Smooth muscle cell of the brain vasculature (primary cell): ENCODE measurements at places on chromosomes 4 and X.

DNA sequence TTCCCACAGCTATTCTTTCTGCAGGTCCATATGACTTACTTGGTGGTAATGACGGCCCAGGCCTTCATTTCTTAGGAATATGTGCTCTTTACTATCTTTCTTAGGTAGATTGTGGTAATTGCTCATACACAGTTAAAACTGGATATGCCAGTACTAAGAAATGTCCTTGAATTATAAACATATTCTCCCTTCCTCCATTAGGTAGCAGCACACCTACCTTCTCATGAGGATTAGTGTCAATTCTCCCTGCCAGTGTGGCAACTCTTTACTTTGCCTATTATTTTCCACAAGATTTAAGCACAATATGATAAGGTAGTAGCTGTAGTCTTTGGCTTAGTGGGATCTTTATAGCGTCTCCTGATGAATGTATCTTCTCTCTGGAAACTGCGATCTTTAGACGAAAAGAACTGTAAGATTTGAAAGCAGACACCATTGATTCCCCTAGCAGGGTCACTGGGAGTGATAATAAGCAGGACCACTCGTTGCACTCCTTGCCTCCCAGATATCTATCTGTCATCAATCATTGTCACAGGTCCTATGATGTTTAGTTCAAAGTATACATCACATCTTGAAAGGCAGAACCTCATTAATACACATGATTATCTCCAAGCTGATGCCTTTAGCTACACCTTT, 1240.7 kb downstream of the C4orf33 start:
- peak; percentile 3 for DNase-seq

DNA sequence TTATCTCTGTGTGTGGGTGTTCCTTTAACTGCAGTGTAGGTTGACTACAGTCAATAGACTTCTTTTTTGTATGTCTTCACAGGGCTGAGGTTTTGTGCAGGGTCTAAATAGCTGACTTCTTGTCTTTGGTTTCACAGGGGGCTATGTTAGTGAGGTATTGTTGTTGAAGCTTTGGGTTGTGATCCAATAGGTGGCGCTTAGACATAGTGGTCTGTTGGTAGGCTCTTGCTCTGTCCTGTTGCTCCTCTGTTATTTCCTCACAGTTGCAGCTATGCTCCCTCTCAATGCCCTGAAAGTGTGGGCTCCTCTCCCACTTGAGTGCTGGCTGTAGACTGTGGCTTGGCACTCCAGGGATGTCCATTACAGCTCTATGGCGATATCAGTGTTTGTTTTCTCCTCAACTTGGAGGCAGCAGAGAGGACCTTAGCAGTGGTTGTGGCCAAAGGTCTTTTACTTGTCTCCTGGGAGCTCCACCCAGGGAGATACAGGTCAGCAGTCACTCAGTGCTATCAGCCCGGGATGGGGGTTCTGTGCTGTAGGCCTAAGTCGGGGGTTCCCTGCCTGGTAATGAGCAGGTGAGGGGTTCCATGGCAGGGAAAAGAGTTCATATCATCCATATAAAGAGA, 14.0 kb downstream of the POF1B start:
- DNase-seq: no peak

DNA sequence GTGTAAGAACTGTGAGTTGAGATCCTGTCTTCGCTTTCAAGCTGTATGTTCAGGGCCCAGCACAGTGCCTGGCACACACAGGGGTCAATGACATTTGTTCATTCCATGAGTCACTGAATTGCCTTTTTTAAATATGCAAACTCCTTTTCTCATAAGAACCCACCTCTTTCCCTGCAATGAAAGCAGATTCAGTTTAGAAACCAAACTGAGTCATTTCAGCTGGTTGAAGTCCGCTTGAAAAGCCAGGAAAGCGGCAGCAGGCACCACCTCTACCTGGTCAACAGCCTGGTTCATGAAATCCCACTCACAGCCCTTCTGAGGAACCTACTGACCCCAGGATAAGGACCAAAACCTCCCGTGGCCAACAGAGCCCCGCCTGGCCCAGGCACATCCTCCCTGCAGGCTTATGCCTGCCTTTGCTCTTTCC, 4.5 kb upstream of the C1QTNF7 start:
- no peak for DNase-seq

- DNase-seq: no peak
These were observed at the start of gene GUCY1A1 for GRCh38 chr4:155666344-155667221. Gene GUCY1A1, plus strand, starts transcription at chr4:155666848. Its CDS starts 30,020 bp downstream, at chr4:155696868.

- no peak for DNase-seq
These were observed 17.9 kb downstream of the STK26 start for GRCh38 chrX:132041015-132041414.

- no peak for DNase-seq
These were observed 375 bp downstream of the FGFR3 start for GRCh38 chr4:1793496-1793840.

DNA sequence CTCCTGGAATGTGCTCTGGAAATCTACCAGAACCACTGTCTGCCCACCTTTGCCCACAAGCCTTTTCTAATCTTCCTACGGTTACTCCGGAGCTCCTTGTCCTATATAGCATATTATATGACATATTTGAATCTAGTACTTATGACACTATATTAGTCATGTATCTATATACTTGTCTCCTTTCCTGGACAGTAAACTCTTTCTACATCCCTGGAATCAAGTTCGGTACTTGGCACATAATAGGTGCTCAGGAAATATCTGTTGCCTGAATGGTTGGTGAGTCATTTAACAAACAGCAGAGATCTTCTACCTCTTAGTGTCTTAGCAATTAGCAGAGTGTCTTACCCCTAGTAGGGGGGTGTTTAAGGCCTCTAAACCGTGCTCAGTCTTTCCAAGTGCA, 123.6 kb downstream of the RELL1 start:
- no peak for DNase-seq

GRCh38 chrX:154695911-154696675, 42.7 kb upstream of the CTAG2 start:
- DNase-seq: no peak

DNA sequence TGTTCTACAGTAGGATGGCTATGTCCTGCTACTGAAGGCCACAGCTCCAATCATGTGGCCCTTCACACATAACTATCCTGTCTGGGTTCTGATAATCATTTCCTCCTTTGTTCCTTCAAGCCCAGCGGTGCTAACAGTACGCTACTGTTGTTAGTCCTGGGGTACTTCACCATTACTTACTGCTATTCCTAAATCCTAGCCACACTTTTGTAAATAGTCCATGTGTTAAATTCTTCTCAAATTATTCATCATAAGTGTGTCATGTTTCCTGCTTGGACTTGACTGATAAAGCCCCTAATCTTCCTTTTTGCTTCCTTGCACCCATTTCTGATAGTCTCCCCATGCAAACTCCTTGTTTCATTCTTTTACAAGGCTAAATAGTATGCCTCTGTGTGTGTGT, 332.6 kb downstream of the FGF13 start:
- no peak for DNase-seq

GRCh38 chr4:35883108-35883507, 361.2 kb downstream of the ARAP2 start:
- no peak for DNase-seq

DNA sequence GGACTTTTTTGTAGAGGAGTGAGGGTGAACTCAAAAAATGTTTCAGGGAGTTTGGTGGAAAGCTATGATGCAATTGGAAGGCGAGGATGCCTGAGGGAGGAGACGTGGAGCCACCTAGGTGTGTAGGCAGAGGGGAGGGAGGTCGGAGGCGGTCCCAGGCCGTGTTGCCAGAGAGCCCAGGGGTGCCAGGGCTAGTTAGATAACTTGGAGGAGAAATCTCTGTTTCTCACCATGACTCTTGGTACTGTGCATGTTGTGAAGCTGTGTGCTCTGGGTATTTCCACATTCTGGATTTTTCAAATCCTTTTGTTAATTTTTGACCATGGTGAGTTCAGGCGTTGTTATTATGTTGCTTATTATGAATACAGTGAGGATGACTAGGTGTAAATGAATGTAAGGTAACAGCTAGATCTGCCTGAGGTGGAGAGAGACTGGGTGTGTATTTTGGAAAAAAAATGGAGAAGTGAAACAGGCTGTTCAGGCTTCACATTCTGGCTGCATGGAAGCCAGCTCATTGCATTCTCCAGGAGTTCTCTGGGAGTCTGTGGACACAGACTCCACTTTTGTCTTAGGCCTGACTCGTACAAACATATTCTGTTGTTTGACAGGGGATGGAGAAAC, 4.5 kb downstream of the RAB9A start:
- no peak for DNase-seq

- no peak for DNase-seq
These were observed 55.2 kb downstream of the ARHGEF6 start for GRCh38 chrX:136725441-136726104.

- no peak for DNase-seq
These were observed 87.5 kb downstream of the TRAPPC11 start for GRCh38 chr4:183746305-183747229.
